ENCODE measurements at places on chromosomes 16 and 17.

GRCh38 chr17:14197586-14197985 lies 39.1 kb downstream of the CDRT15 start:
- DNase-seq, result no peak

- DNase-seq, result peak; percentile 25
Observed at GRCh38 chr16:55444754-55445485, 34.1 kb upstream of the MMP2 start.

DNA sequence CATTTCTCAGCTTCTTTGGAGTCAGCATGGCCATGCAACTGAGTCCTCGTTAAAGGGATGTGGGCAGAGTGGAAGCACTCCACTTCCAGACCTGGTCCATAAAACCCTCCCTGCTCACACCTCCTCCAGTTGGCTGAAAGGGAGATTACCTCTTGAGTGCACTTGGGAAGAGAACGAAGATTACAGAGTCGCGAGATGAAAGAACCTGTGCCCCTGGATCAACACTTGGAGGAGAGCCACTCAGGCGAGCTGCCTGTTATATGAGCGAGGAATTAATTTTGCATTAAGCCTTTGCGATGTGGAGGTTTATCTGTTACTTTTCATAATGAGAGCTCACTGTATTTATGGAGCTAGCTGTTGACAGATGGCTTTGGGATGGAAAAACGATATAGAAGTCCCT lies 147.9 kb downstream of the MAF start:
- DNase-seq, result no peak

GRCh38 chr16:60485872-60486489 lies 1550.3 kb downstream of the CDH8 start:
- no peak for DNase-seq

GRCh38 chr16:89096768-89097391 lies 3.2 kb downstream of the ACSF3 start:
- DNase-seq, result no peak

GRCh38 chr17:54063639-54064038 lies 240.9 kb downstream of the KIF2B start:
- no peak for DNase-seq

GRCh38 chr17:35051183-35051578 lies 12.3 kb downstream of the RFFL start:
- peak; percentile 10 for DNase-seq

DNA sequence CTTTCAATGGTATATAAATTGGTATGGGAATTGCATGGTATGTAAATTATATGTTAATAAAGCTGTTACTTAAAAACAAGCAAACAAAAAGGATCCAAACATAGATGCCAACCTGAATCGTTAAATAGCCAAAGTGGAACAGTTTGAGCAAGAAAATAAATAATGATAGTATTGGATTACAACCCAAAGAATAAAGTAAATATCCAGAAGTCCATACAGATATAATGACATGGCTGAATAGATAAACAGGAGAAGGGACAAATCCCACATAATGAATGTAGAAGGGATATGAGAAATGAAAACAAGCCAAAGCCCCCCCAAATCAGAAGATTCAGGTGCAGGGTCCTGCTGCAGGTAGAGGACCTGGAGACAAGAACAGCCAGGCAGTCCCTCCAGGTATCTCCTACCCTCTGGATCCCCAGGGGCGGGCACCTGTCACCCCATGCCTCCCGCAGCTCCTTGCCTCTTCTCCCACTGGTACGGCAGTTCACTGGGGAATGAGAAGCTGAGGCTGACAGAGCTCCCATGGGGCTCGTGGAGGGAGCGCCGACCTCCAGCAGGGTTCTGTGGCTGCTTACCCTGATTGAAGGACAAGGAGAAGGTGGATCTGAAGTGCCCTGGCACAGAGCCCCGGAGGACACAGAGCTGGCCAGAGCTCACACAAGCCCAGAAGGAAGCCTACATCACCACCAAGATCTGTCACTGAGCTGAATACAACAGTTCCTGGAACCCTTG lies 9.9 kb upstream of the LCAT start:
- DNase-seq, result no peak

DNA sequence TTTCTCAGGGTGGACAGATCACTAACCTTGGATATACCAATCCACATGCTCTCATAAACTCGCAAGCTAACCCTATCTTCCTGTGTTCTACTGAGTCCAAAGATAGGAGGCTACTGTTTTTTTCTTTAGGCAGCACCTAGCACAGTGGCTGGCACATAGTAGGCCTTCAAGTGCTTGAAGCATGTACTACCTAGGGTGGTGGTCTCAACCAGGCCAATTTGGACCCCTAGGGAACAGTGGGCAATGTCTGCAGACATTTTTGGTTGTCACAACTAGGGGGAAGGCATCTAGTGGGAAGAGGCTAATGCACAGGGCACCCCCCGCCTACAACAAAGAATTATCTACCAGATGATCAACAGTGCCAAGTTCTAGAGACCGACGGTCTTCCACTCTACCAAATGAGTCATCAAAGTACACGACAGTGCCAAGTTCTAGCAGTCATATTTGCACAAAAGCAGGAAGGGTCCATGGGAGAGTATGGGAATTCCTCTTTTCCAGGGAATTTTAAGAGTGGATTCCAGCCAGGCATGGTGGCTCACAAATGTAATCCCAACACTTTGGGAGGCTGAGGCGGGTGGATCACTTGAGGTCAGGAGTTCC lies 390.3 kb downstream of the SLC39A11 start:
- DNase-seq, result no peak

DNA sequence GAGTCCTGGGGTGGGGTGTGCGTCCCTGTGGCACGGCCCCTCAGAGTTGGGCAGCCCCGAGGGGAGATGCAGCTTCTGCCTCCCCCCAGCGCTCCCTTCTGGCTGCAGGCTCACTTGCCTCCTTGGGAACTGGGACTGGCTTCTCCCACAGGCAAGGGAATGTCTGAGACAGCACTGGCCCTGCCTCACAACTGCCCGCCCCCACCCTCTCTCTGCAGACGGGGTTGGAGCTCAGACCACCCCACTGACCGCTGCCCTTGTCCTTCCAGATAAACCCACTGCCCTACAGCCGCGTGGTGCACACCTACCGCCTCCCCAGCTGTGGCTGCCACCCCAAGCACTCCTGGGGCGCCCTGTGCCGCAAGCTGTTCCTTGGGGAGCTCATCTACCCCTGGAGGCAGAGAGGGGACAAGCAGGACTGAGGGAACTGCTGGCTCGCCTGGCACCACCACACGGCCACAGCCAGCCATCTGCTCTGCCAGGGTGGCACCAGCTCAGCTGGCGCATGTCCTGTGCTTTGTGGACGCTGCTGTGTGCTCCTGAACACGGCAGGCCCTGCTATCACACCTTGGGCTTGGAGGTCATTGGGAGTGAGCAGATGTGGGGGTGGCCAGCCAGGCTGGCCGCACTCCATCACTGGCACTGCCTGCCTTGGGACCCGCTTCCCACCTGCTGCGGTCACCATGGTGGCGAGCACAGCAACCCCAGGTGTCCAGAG lies 7.1 kb upstream of the RAB40C start:
- DNase-seq, result no peak

GRCh38 chr16:57615813-57616212 lies 12.6 kb upstream of the ADGRG1 start:
- DNase-seq, result no peak

GRCh38 chr16:57017251-57017650 lies 27.9 kb downstream of the NLRC5 start:
- no peak for DNase-seq

GRCh38 chr17:82134101-82134500 lies 36.1 kb upstream of the FASN start:
- DNase-seq, result no peak

- no peak for DNase-seq
Observed at GRCh38 chr16:88534638-88535190, 35.5 kb upstream of the ZC3H18 start.

- DNase-seq, result no peak
Observed at GRCh38 chr17:80026359-80027042, 9.2 kb downstream of the TBC1D16 start.

GRCh38 chr16:80735846-80736245 lies 68.6 kb downstream of the CDYL2 start:
- no peak for DNase-seq

DNA sequence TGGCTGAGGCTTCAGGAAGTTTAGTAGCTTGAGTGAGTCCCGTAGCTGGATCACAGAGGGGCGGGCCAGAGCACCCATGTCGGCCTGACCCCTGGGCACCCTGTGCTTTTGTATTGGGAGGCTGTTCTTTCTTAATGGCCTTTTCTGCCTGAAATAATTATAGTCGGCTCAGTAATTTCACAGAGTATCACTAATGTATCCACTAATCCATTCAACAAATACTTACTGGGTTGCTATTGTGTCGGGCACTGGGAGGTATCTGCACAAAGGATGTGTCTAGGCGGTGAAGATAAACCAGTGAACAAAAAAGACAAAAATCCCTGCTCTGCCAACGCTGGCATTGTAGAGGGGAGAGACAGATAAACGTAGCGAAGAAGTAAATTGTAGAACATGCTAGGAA lies 318.6 kb downstream of the FOXL1 start:
- no peak for DNase-seq

- DNase-seq, result no peak
Observed at GRCh38 chr16:55408661-55409060, 70.3 kb upstream of the MMP2 start.

- no peak for DNase-seq
Observed at GRCh38 chr17:48441231-48441711, 11.3 kb upstream of the SKAP1 start.

- DNase-seq, result peak; percentile 94
Observed at GRCh38 chr17:50267074-50267841, 7.0 kb upstream of the TMEM92 start.

GRCh38 chr17:59437791-59438281 lies 106.4 kb downstream of the YPEL2 start:
- DNase-seq, result no peak

DNA sequence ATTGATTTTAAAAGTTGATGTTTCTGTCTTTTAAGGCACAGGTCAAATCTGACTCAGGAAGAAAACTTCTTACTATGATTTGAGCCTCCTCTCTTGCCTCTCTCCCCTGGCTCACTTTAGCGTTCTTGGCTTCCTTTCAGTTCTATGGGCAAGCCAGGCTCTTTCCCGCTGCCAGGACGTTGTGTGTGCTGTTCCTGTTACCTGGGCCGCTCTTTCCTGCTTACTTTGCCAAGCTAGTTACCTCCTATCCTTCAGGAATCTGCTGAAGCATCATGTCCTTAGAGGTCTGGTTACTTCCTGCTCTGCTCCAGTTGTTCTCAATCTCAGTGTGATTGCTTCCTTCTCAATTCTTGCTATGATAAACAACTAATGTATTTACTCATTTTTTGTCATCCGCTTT lies 1108.5 kb upstream of the EEF2KMT start:
- DNase-seq, result no peak

GRCh38 chr17:7083592-7083991 lies 3.5 kb upstream of the CLEC10A start:
- DNase-seq, result no peak

DNA sequence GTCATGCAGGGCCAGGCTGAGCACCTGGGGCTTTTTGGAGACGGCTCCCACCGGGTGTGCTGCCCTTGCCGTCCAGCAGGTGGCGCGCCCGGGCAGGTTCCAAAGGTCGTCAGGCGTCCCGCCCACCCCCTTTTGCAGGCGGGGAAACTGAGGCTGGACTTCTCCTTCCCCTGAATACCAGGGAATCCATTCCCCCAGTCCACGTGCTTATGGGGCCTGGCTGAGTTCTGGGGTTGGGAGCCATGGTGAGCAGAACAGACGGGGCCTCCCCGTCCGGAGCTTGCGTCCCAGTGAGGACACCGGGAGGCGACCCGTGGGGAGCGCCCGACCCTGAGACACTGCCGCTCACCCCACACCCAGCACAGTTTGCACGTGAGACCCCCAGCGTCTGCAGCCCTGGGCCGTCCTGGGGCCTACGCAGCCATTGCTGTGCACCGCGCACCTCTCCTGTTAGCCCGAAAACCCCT lies 51.8 kb upstream of the JPH3 start:
- DNase-seq, result no peak

GRCh38 chr16:75095204-75095621 lies 21.4 kb downstream of the LDHD start:
- no peak for DNase-seq

DNA sequence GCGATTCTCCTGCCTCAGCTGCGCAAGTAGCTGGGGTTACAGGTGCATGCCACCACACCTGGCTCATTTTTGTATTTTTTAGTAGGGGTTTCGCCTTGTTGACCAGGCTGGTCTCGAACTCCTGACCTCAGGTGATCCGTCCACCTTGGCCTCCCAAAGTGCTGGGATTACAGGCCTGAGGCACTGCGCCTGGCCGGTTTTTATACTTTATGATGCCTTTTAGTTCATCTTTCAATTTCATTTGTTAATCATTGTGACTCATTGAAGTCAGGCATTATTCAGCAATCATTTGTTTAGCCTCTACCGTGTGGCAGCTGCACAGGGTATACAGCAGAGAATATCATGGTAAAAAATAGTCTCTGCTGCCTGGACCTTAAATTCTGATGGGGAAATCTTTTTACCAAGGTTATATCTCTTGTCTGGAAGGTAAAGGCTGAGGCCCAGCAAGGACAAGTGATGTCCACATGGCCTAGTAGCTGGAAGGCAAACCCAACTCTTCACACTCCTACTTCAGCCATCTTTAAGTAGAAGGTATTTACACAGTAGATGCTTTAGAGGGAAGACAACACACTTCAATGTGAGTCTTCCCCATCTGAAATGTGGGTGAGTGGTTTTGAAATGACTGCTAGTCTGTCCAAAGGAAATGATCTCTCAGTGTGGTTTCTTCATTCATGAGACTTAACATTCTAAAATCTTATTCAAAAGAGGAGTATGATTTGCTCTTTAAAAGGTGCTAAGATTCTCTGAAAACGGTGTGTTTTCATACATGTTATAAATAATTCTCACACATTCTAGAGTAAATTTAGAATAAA lies 2.4 kb downstream of the PRPSAP2 start:
- DNase-seq, result no peak

DNA sequence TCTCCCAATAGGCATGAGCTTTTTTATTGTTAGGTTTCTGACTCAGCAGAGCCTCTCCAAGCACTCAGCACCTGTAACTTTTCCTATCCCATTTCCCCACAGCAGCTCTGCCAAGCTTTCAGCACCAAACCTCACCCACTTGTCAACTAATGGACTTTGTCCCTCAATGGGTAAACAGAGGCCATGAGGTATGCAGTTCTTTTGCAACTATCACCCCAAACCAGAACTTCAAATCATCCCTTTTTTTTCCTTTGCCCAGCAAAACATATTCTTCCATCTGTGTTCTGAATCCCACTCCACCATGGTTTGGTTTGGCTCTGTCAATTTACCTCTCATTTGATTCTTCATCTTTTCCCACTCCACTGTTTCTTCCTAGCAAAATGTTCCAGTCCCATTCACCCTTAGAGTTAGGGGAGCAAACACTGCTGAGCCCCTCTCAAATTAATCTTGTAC lies 58.1 kb downstream of the TOX3 start:
- DNase-seq, result no peak

All from muscle of arm (tissue), 14 donors.